Sigmoid colon (tissue), 7 donors: ENCODE measurements at places on chromosomes 1 and 21.

- no peak for DNase-seq
- peak overlapping the region; percentile 43 for H3K4me3 ChIP-seq
- no peaks in the 10 kb centered on the region for H3K36me3 ChIP-seq
- peaks cover 14% of the 10 kb centered on the region for H3K4me1 ChIP-seq
Measured at GRCh38 chr1:54885807-54886723, 930 bp downstream of the DHCR24 start.

DNA sequence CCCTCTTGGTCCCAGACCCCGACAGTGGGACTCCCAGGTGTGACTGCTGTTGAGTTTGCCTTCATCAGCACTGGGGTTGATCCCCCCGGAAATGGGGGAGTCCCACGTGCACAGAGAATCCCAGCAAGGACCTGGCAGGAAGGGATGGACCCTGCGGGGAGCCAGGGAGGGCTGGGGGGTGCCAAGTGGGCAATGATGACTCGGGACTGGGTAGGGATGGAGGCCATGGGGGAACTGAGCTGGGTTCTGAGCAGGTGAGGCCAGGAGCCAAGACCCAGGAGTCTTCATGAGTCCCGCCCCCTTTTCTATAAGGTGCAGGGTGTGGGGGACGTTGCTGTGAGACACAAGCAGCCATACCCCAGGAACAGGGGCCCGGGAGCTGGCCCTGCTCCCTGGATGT, 103.8 kb downstream of the CRYAA start:
- H3K36me3 ChIP-seq = no peaks in the 10 kb centered on the region
- no peak for DNase-seq
- no peak overlapping the region for H3K4me3 ChIP-seq
- H3K4me1 ChIP-seq = no peaks in the 10 kb centered on the region
- H3K27me3 ChIP-seq = peaks cover 84% of the 10 kb centered on the region
- no peak overlapping the region for H3K27ac ChIP-seq

- no peak overlapping the region for H3K4me3 ChIP-seq
- DNase-seq = no peak
- H3K4me1 ChIP-seq = no peaks in the 10 kb centered on the region
- peaks cover 27% of the 10 kb centered on the region for H3K27me3 ChIP-seq
Measured at GRCh38 chr1:6027591-6027990, 18.1 kb upstream of the KCNAB2 start.

DNA sequence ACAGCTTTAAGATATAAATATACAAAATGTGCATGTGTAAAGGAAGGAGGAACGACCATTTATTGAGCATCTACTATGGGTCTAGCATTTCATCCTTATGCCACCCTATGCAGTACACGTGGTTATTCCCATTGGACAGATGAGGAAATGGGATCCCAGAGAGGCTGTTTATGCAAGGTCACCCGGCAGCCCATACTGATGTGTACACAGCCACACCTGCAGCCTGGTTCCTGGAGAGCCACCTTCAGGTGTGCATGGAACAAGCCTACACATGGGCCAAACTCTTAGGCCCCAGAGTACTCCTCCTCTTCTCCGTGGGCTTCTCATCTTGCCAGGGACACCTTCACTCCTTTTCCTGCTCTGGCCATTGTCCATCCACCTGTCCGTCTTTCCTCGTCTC, 108.8 kb downstream of the PAX7 start:
- H3K36me3 ChIP-seq = no peaks in the 10 kb centered on the region
- no peak overlapping the region for H3K4me3 ChIP-seq
- H3K27ac ChIP-seq = no peak overlapping the region
- H3K4me1 ChIP-seq = no peaks in the 10 kb centered on the region
- no peaks in the 10 kb centered on the region for H3K27me3 ChIP-seq
- no peak for DNase-seq

DNA sequence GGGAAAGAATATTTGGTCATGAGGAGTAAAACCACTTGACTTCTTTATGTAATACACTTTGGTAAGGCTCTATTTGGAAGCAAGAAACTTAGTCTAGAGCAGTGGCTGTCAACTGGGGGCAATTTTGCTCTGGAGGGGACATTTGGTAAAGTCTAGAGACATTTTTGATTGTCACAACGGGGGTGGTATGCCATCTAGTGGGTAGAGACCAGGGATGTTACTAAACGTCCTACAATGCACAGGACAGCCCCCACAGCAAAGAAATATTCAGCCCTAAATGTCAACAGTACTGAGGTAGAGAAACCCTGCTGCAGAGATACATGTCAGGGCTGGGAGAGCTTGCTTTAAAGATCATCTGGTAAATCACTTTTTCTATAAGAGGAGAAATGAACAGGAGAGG, 13.5 kb downstream of the FUCA1 start:
- peaks cover 7% of the 10 kb centered on the region for H3K36me3 ChIP-seq
- H3K4me3 ChIP-seq = no peak overlapping the region
- no peak overlapping the region for H3K27ac ChIP-seq
- H3K27me3 ChIP-seq = no peaks in the 10 kb centered on the region

GRCh38 chr1:221837896-221838295, 96.0 kb upstream of the DUSP10 start:
- no peak overlapping the region for H3K27ac ChIP-seq
- H3K4me1 ChIP-seq = peaks cover under 1% of the 10 kb centered on the region
- H3K4me3 ChIP-seq = no peak overlapping the region

DNA sequence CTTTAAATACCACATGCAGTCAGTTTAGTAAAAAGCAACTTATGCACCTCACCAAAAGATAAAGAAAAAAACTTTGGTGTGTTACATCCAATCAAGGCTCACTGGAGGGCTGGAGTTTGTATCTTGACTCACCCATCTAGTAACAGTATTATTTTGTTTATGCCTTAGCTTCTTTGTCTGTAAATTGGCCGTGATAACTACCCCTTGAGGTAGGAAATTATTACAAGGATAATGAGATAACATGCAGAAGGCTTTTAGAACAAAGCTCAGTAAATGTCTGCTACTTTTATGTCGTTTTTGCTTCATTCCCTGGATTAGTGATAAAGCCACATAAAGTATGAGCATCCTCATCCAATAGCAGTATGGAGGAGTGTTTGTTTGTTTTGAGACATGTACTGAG, 94.8 kb downstream of the ATP5PO start:
- no peak for DNase-seq
- H3K27ac ChIP-seq = no peak overlapping the region
- no peak overlapping the region for H3K4me3 ChIP-seq
- H3K36me3 ChIP-seq = no peaks in the 10 kb centered on the region
- peaks cover 48% of the 10 kb centered on the region for H3K4me1 ChIP-seq

DNA sequence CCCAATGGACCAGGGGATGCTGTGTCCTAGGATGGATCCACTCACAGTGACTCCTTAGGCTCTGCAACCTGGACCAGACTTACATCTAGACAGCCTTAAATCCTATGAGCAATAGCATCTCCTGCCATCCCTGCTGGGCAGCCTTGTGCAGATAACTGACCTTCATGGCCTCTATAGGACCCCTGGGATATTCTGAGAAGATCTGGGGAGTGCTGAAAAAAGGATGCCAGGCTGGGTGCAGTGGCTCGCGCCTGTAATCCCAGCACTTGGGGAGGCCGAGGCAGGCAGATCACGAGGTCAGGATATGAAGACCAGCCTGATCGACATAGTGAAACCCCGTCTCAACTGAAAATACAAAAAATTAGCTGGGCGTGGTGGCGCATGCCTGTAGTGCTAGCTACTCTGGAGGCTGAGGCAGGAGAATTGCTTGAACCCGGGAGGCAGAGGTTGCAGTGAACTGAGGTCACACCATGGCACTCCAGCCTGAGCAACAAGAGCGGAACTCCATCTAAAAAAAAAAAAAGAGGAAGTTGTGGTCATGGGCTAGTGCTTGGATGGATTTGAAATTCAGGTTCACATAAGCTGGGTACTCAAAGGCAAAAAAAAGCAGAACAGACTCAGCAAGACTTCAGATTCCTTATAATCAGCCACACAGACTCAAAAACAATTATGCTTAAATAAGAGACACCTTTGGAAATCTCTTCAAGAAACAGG, 10.9 kb upstream of the SH2D1B start:
- no peaks in the 10 kb centered on the region for H3K36me3 ChIP-seq
- no peaks in the 10 kb centered on the region for H3K27me3 ChIP-seq
- H3K4me3 ChIP-seq = no peak overlapping the region
- no peaks in the 10 kb centered on the region for H3K4me1 ChIP-seq
